ENCODE measurements at places on chromosomes 5 and 9.

GRCh38 chr5:19630876-19631275 lies 357.1 kb downstream of the CDH18 start:
- DNase-seq: no peak

- no peak for DNase-seq
These were observed 21.1 kb downstream of the SRFBP1 start for GRCh38 chr5:121982893-121983285.

GRCh38 chr9:107239474-107239873 lies 43.6 kb upstream of the RAD23B start:
- DNase-seq: no peak

GRCh38 chr5:9251379-9251980 lies 294.4 kb downstream of the SEMA5A start:
- no peak for DNase-seq

DNA sequence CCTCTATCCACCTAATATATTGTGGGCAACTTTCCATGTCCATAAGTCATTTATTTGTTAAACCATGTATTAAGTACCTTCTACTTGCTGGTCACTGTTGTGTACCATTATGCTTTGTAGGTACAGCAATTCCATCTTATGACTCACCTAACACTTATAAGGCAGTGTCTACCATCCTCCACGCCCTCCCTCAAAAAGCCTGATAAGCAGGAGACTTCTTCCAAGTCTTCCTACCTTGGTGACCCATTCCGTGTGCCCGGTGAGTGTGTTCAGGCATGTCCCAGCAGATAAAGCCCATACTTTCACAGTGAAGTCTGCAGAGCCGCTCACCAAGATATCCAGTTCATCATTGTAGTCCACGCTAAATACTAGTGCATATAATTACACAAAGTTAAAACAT lies 17.4 kb downstream of the FBXW2 start:
- DNase-seq: no peak

GRCh38 chr5:15763754-15764153 lies 263.8 kb downstream of the FBXL7 start:
- DNase-seq: no peak

DNA sequence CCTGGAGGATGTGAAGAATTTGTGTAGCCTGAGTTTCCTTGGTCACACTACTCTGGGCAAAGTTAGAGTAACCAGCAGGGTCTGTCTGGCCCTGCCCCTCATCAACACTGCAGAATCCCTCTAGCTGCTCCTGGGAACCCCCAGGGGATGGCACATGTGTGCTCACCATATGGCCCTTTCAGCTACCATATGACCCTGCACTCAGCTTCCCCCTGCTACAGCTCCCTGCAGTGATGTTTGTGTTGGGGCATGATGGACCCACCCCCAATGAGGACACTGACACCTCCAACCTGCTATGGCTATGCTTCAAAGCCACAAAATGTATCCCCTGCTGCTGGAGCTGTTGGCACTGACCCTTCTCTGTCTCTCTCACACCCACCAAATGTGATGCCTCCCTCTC lies 152.7 kb downstream of the SNX18 start:
- DNase-seq: no peak

DNA sequence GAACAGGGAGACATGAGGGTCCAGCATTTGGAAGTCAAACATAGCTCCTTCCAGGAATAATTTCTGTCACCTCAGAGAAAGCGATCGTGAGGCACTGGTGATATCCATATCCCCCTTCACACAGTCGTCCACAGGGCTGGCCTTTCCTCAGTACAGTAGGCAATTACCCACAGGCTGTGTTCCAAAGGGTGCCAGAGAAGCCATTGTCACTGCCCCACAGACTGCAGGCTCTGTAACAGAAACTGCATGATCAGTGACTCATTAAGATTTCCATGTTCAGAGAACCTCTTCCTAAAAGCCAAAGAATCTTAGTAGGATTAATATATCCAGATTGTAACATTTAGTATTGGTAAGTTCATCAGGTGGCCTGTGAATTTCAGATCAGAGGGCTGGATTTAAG lies 127.6 kb downstream of the RPS23 start:
- no peak for DNase-seq

- no peak for DNase-seq
These were observed at the start of gene LOX for GRCh38 chr5:122078116-122079110. Gene LOX (minus strand): TSS chr5:122078259. CDS start chr5:122077985, 274 bp downstream.

DNA sequence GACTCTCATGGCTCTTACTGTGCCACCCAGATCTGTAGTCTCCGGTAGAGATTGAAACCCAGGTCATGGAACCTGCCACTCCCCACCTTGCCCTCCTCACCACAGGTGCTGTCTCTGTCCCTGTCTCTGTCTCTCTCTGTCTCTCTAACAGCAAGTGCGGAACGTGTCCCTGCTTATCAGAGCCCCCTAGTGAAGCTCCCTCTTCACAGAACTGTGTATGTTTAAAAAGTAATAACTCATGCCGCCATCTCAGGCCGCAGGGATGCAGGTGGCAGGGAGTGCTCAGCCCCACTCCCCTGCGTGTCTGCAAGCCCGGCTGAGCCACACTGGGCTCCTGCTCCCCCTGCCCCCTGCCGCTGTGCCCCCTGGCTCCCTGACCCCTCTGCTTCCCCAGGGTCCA lies 43.8 kb downstream of the UNC5A start:
- DNase-seq: no peak

- no peak for DNase-seq
These were observed 276.0 kb upstream of the DMRT1 start for GRCh38 chr9:565528-565927.

DNA sequence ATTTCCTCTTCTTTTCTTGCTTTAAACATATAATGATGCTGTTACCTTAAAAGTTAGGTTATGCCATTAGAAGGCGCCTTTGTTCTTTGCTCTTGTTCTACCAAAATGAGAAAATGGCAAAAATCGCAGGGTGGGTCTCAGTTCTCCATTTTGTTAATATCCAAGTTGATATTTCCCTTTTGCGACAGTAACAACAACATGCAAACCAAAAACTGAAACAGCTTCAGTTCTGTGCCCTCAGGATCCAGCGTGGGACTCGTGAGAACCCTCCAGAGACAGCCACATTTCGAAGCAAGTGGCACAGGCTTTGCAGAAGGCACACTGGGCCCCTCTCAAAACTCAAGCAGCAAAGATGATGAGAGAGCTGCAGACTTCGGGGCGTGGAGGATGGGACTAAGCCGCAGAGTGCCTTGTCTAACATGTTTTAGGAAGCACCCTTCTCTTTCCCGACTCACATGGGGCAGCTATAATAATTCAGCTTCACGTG lies 33.0 kb upstream of the LCP2 start:
- DNase-seq: no peak

DNA sequence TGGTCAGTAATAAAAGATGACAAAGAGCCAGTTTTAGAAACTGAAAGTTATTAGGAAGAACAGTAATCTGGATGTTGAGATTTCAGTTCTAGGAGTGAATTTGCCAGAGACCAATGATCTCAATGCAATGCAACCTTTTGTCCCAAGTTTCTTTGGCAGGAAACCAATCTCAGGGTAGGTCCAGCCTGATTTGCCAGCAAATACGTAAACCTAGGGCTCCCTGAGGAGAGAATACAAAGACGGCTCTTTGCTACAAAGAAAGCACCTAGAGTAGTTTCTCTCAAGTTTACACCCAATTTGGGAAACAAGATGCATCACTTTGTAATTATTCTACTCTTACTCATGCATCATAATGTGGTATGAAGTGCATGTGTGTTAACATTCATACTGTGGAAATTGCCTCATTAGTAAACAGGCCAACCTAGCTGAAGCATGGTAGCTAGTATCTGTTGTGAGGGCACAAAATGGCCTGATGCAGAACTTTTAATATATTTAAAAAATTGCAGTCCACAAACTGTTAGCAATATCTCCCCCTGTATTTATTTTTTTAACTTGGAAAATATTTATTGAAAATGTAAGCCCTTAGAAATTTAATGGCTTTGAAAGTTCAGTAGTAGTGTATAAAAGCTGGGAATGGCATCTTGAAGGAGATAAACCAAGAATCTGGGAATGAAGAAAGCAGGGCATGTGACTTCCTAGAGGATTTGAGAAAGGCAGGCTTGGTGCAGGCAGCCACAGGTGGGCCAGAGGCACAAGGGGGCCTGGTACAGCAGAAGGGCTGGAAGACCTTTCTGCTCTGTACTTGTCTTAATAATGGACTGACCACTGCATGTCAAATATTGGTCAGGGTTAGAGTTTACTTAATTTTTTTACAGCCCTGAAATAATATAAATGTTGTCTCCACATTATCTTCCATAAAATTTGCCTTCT lies 59.5 kb downstream of the MAST4 start:
- no peak for DNase-seq

DNA sequence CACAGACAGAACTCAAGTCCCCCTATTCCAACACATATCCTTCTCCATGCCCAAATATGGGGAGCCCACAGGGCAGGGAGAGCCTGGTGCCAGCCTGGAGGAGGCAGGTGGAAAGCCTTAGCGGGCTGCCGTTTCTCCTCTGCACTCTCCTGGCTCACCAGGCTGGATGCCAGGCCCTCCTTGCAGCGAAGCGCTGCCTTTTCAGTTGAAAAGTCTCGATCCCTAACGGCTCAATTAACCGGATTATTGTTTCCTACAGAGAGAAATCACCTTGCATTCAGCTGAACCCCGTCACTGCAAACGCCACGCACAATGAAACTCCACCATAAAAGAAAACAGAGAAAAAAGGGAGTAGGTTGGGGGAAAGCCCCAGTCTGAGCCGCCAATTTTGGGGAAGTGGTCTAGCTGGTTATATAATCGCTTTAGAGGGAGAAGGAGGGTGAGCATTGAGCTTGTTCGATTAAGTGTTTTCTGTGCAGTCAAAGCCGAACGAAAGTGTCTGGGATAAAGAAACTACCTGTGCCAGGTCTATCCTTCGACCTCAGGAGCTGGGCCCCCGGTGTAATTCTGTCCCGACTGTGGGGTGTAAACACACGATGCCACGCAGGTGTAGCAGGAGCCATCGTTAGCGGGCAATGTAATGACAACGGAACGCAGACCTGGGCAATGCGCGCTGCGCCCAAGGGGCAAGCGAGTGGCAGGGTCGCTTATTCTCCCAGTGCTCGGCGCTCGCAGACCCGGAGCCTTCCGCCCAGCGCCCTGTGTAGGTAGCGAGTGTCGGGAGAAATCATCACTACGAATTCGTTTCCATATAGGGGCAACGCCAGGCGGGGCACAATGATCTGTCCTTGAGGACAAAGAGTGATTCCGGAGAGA lies 3.8 kb downstream of the BARHL1 start:
- DNase-seq: no peak

GRCh38 chr9:114825126-114825795 lies 19.4 kb upstream of the TNFSF15 start:
- DNase-seq: no peak

- no peak for DNase-seq
These were observed 239.0 kb downstream of the FSTL4 start for GRCh38 chr5:133373121-133373870.

- no peak for DNase-seq
These were observed 11.1 kb upstream of the SHOC1 start for GRCh38 chr9:111805830-111806241.

DNA sequence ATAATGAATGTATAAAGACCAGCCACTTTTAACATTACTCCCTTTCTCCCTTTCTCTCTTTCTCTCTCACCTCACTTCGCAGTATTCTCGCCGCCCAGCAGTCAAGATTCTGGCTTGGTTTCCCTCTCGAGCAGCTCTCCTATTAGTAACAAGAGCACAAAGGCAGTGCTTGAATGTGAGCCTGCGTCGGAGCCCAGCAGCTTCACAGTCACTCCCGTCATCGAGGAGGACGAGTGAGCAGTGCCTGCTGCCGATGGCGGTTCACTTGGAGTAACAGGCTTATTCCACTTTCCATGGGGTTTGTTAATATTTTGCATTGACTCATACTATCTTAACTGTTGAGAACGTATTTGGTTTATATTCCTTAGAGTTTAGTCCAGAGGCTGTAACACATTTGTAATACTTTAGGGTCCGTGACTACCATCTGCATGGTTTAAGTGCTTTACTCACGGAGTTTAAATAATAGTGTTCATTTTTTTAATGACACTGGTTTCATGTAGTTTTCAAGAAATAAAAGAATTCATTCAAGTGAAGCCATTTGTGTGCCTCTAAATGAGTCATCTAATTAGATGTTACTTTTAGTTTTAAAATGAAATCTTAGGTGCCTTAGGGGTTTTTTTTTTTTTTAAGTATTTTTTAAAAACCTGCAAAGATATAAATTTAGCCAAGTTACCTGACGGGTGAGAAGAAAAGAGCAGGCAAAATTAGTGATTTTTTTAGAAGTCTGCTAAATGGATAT lies 8.4 kb upstream of the DMRT3 start:
- DNase-seq: no peak

GRCh38 chr5:83299353-83299752 lies 172.2 kb upstream of the VCAN start:
- DNase-seq: no peak

GRCh38 chr5:10581424-10581748 lies 17.5 kb downstream of the ANKRD33B start:
- no peak for DNase-seq
